ENCODE measurements at places on chromosomes 16 and 17.

DNA sequence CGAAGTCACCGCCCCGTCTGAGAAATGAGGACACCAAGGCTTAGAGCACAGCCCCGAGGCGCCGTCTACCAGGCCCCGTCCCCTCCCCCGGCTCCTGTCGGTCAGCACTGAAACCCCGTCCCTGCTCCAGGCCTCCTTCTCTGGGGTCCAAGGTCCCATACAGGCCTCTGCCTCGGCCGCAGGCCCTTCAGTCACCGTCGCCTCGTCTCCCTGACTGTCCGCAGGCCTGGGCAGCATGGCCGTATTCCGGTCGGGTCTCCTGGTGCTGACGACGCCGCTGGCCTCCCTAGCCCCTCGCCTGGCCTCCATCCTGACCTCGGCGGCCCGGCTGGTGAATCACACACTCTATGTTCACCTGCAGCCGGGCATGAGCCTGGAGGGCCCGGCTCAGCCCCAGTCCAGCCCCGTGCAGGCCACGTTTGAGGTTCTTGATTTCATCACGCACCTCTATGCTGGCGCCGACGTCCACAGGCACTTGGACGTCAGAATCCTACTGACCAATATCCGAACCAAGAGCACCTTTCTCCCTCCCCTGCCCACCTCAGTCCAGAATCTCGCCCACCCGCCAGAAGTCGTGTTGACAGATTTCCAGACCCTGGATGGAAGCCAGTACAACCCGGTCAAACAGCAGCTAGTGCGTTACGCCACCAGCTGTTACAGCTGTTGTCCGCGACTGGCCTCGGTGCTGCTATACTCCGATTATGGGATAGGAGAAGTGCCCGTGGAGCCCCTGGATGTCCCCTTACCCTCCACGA is 617 bp downstream of the COASY start:
- no peak for DNase-seq

- DNase-seq, result no peak
These were observed 54.8 kb upstream of the DHX40 start for GRCh38 chr17:59510611-59511010.

GRCh38 chr17:81305051-81305630 is 10.0 kb upstream of the SLC38A10 start:
- DNase-seq, result no peak

GRCh38 chr17:73934696-73935095 is 268.8 kb upstream of the RPL38 start:
- no peak for DNase-seq

- no peak for DNase-seq
These were observed 58.6 kb downstream of the WSB1 start for GRCh38 chr17:27352448-27353032.

GRCh38 chr17:9140550-9141424 is 119.5 kb downstream of the NTN1 start:
- no peak for DNase-seq

- no peak for DNase-seq
These were observed 22.3 kb downstream of the FOXN1 start for GRCh38 chr17:28528327-28529012.

- no peak for DNase-seq
These were observed 253.3 kb downstream of the SOX9 start for GRCh38 chr17:72373910-72374741.

GRCh38 chr17:4540687-4541327 is 14.4 kb downstream of the MYBBP1A start:
- no peak for DNase-seq

DNA sequence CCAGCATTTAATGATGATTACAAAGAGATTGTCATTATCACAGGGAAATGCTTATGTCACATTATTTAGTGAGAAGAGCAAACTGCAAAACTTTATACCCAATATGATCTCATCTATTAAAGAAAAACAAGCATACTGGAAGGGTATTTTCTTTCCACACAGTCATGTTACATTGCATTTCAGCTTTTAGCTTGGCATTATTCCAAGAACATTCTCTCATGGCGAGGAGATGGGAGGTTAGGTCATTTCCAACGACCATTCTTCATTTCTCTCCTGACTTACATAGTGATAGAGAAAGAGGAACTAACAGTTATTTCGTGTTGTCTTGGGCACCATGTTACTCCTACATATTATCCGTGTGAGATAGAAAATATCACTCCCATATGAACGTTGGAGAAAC is 309.4 kb upstream of the XYLT1 start:
- no peak for DNase-seq
